ENCODE measurements at places on chromosomes 16 and 17.
A peak's percentile ranks its signal among the peaks of the same experiment; 100 is the strongest.

DNA sequence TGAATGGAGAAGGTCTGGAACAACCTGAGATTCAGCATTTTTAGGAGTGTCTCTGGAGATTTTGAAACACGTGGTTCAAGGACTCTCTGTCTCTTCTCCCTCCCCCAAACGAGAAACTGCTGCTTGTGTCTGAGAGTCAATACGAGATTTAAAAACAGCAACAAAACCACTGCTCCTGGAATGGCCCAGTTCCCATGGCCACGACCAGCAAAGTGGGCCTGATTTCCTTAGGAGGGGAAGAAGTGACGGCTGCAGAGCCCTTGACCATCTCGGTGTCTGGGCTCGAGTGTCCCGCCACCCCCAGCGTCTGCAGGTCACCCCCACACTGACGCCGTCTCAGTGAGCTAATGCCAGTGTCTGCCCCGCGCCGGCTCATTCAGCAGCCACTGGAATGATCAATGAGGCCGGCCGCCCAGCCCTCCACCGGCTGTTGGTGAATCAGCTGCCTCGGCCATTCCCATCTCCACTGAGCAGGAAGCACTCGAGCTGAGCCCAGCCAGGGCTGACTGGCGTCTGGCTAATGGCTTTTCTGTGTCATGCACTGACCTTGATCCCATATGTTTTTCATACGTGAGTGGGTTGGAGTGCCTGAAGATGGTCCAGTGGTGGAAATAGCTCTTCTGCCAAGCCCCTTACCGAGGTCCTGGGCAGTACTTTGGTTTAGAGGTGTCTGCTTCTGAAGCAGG lies 151.8 kb downstream of the PITPNC1 start:
- peak; percentile 80 for DNase-seq

GRCh38 chr17:82020572-82021106 lies 2.0 kb downstream of the CENPX start:
- no peak for DNase-seq

- DNase-seq = peak; percentile 27
These were observed 171.0 kb downstream of the CCDC182 start for GRCh38 chr17:57574040-57574513.

DNA sequence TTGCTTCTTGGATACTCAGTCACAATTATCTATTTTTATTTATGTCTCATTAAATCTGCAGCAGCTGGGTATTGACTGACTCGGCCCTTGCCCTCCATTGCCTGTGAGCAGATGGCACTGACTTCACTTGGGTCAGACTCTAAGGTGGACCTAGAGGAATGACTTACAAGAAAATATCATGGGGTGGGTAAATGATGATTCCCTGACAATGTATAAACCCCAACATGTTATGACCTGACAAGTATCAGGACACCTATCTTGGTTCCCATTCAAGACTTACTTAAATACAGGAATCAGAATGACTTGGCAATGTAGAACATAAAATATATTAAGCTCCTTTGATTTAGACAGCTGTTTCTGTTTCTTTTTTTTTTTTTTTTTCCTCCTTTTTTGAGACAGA lies 953.5 kb downstream of the CDH11 start:
- DNase-seq = no peak

GRCh38 chr17:54405826-54406225 lies 494.8 kb upstream of the TOM1L1 start:
- no peak for DNase-seq

GRCh38 chr16:20916942-20917341 lies 16.4 kb downstream of the LYRM1 start:
- DNase-seq = no peak

- DNase-seq = no peak
These were observed 196.6 kb downstream of the UTP18 start for GRCh38 chr17:51456942-51457341.

GRCh38 chr17:74633326-74633725 lies 9.8 kb upstream of the CD300E start:
- DNase-seq = no peak

GRCh38 chr17:17075125-17075781 lies 33.0 kb downstream of the MPRIP start:
- DNase-seq = no peak

GRCh38 chr17:10870336-10871050 lies 32.6 kb upstream of the PIRT start:
- DNase-seq = no peak

DNA sequence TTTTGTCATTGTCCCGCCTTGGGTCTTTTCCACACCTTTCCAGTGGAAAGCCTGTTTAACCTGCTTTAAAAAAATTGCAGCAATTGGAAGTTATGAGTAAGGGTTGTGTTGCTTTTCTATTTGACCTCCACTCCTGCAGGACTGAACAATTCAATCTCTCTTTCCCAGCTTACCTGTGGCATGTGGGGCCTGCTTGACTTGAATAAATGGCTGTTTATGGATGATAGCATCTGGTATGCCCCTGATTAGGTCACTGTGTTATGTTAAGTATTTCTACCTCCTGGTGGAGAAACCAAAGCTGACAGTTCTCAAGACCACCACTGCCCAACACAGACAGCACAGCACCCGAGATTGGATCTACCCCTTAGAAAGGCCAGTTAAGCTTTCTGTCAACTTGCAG lies 64.8 kb upstream of the NOG start:
- no peak for DNase-seq

GRCh38 chr17:76022285-76022684 lies 4.8 kb downstream of the EVPL start:
- DNase-seq = no peak

DNA sequence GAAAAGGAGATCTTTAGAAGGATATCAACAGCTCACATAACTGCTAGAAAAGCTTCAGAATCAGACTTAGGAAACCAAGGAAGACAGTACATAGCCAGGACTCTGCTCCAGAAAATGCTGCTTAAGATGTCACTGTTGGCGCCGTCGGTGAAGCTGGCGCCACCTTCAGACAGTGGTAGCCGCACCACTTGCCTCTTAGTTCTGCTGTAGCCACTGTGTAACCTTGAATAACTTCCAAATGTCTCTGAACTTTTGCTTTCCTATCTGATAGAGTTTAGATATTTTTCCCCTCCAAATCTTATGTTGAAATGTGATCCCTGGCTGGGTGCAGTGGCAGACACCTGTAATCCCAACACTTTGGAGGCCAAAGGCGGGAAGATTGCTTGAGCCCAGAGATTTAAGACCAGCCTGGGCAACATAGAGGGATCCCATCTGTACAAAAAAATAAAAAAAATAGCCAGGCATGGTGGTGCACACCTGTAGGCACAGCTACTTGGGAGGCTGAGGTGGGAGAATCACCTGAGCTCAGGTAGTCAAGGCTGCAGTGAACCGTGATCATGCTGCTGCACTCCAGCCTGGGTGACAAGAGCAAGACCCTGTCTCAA lies 6.3 kb upstream of the USP31 start:
- no peak for DNase-seq

GRCh38 chr17:30208214-30208613 lies 27.3 kb downstream of the SLC6A4 start:
- DNase-seq = no peak

DNA sequence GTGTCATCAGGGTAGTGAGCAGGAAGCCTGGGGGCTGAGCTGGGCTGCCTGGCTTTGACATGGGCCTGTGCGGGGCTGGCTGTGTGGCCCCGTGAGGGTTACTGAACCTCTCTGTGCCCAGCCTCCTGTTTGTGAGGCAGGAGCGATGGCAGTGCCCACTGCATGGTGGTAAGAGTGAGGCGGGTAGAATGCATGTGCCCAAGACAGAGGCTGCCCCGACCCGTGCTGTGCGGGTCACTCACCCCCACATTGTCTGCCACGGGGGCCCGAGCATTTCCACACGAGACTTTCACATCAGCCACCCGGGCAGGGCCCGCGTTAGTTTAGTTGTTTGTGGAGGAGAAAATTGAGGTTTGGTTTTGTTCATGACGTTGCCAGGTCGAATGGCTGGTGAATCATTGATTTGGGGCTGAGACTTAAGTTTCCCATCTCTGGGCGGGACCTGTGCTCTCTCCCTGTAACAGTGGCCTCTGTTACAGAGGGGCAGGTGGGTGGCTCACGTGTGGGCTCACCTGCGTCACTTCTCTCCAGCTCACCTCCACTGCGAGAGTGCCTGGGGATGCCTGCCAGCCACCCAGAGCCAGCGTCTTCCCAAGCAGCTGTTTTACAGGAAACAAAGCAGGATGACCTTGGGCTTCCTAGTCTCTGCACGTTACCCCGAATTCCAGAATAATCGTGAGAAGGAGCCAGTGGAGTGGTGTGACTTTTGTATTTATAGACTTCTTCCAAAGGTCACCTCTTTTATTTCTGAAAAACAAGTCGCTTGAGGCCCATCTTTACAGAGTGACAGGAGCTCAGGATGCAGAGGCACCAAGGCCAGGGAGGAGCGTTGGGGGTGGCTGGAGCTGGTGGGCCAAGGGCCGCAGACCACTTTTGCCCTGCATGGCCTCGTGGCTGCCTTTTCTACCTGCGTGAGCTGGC lies 150.6 kb downstream of the RPTOR start:
- no peak for DNase-seq

- no peak for DNase-seq
These were observed 252.7 kb downstream of the PMP22 start for GRCh38 chr17:15012351-15012980.

DNA sequence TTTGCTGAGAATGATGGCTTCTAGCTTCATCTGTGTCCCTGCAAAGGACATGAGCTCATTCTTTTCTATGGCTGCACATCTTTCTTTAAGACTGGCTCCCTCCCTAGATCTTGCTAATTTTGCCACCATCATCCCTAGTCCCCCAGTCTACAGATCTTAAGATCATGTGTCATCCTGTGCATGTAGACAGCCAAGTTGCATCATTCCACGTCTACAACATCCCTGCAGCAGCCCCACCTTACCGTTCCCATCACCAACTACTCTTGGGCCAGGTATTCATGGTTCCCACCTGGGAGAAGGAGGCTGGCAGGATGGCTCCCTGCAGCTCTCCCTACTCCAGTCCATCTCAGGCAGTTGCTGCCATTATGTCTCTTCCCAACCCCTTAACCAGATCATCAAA lies 12.3 kb downstream of the CPPED1 start:
- DNase-seq = no peak

DNA sequence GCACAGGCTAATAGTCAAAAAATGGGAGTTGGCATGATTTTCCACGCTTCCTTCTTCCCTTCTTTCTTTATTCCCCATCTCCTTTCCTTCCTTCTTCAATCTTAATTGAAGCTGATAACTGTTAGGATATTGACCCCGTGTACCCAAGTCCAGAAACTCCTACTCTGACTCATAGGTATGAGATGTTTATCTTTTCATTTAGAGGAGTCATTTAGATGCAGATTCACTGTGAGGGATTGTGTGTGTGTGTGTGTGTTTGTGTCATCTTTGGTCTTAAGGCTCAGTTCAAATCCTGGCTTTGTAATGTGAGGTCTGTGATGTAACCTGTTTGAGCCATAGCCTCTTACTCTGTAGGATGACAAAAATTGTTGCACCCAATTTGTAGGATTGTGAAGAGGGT lies 332.0 kb upstream of the MAF start:
- DNase-seq = no peak

- DNase-seq = no peak
These were observed 101.6 kb downstream of the RAB11FIP4 start for GRCh38 chr17:31492880-31493655.

DNA sequence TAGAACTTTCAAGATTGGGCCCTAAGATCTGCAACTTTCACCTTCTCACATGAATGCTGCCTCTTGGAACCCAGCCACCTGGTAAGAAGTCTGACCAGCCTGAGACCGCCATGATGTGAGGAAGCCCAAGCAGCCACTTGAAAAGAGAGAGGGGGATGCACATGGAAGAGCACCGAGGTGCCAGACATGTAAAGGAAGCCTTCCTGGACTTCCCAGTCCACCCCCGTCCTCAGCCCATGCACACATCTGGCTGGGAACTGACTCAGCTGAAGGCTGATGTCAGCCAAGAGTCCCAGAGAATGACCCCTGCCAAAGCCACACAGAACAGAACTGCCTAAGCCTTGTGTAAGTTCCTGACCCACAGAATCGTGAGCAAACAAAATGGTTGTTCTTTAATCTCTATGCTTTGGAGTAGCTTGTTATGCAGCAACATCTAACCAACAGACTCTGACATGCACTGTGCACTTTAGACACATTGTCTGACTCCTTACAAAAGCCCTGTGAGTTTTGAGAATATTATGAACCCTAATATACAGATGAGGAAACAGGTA lies 86.7 kb downstream of the RMI2 start:
- DNase-seq = no peak

- no peak for DNase-seq
These were observed 6.6 kb downstream of the PRAC1 start for GRCh38 chr17:48715496-48716399.

DNA sequence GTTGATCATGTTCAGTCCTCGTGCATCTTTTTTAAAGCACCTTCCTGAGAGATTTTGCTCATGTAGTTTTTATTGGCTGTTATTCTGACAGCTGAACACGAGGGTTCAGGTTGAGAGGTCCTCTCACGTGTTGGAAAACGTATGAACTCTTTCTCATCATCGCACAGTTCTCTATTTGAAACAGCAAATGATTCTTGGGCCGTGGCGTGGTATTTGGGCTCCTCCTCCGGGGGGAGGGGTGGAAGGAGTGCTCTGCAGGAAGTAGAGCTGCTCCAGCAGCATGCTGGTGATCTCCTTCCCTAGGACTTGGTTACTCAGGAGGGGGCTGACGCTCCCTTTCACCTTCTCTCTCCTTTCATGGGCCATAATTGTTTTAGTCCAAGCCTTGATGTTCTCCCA lies 70.4 kb downstream of the KSR1 start:
- DNase-seq = no peak

DNA sequence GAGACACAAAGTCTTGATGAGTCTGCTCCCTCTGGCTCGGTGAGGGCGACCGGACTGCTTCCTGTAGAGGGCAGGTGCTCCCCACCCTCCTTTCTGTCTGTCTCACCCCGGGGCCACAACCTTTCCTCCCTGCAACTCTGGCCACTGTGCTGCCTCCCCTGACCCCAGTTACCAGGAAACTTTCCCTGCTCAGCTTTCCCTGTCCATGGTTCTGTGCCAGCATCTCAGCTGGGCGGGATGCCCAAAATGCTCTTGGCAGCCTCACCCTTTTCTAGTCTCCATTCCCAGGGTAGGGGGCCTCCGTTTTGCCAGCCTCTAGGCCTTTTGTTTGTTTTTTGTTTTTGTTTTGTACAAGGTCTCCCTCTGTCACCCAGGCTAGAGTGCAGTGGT lies 1.4 kb downstream of the PLD2 start:
- no peak for DNase-seq

GRCh38 chr17:79985361-79985942 lies 50.2 kb downstream of the TBC1D16 start:
- DNase-seq = no peak
